ENCODE measurements at places on chromosomes 7 and 10.

GRCh38 chr10:129764901-129765663 is 199.0 kb downstream of the EBF3 start:
- no peak for DNase-seq

- DNase-seq, result no peak
Observed at GRCh38 chr7:115005953-115006352, 84.1 kb downstream of the MDFIC start.

GRCh38 chr10:111076682-111077478 is at the start of gene ADRA2A:
Gene ADRA2A (plus strand): TSS chr10:111077029. CDS start chr10:111077997, 968 bp downstream.
- DNase-seq, result no peak

DNA sequence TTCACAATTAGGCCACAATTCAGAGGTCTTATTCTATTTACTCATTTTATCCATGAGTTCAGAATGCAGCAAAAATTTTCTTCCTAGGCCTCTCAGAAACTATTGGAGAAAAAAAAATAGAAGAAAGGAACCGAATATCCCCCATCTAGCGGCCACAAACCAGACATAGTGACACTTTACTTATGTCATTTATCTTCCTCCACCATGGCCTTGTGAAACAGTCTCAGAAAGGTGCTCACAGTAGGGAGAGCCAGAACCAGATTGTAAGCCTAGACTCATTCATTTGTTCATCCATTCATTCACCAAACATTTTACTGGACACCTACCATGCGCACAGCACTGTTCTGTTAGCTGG is 16.0 kb downstream of the CREB3L2 start:
- no peak for DNase-seq

DNA sequence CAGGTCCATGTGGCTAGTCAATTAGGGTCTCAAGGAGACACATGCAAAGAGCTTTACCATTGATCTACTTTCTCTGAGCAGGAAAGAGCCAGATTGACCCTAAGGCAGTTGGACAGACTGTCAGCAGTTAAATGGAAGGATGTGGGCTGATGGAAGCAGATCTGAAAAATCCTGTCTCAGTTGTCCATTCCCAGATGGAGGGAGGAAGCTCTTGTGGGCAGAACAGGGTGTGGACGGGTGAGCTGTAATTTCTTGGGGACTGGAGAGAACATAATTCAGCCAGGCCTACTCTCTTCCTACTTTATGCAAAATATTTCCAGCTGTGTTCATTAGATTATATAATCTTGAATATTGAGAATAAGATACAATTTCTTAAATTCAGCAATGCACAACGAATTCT is 163.6 kb downstream of the GNAT3 start:
- DNase-seq, result no peak

DNA sequence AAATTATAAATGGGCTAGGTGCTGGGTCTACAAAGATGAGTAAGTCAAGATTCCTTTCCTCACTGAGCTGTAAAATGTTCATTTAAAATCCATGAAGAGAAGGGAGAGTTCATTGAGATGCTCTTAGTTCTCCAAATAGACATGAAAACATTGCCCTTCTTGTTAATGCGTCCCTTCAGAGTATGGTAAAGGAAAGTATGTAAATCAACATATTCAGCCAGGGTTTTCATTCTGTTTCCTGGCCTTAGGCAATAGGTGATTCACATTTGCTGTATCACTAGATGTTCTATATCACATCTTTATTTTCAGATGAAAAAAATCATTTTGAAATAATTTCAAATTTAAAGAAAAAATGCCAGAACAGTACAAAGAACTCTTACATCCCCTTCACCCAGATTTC is 5.4 kb downstream of the ANKIB1 start:
- no peak for DNase-seq

DNA sequence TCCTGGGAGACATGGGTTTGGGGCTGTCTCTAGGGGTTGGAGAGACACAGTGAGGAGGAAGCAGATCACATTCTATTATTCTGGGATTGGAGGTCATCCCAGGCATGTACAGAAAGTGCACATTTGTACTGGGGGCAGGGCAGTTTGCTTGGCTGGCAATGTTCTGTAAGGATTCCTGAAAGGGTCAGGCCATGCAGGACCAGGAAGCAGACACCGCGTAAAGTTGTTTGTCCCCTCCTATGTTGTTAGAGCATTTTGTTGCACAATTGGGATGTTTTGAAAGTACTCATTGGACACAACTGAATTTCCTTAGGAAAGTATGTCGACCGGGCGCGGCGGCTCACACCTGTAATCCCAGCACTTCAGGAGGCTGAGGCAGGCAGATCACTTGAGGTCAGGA is 12.5 kb downstream of the LYZL2 start:
- no peak for DNase-seq

GRCh38 chr10:100487529-100487928 is 24.7 kb downstream of the WNT8B start:
- DNase-seq, result no peak

GRCh38 chr10:101238732-101239105 is 9.5 kb upstream of the LBX1 start:
- DNase-seq, result no peak

- no peak for DNase-seq
Observed at GRCh38 chr10:67211680-67212079, 285.8 kb downstream of the LRRTM3 start.
